NCI-H2171 (cell line): ENCODE measurements at places on chromosomes 4 and X.

DNA sequence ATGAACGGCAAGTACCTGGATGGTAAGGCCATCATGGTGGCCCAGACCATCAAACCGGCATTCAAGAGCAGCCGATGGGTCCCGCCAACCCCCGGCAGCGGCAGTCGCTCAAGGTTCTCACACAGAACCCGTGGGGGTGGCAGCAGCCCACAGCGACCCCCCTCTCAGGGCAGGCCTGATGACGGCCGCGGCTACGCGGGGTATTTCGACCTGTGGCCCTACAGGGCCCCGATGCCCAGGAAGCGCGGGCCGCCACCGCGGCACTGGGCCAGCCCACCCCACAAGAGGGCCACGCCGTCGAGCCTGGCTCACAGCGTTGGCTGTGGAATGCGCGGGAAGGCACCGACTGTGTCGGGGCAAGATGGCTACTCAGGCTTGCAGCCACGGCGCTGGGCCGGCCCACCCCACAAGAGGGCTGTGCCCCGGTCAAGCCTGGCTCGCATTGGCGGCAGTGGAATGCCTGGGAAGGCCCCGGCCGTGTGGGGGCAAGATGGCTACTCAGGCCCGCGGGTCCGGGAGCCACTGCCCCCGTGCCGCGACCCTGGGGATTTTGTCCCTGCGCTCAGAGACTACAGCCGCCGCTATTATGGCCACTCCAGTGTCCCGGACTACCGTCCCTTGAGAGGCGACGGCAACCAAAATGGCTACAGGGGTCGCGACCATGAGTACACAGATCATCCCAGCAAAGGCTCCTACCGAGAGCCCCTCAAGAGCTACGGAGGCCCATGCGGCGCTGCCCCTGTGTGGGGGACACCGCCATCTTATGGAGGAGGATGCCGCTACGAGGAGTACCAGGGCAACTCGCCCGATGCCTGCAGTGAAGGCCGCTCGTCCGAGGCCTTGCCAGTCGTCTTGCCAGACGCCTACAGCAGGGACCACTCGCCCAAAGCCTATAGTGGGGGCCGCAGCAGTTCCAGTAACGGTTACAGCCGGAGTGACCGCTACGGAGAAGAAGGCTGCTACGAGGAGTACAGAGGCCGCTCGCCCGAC is 731 bp downstream of the RBMXL3 start:
- DNase-seq = no peak

- no peak for DNase-seq
Observed at GRCh38 chrX:108186811-108187210, 95.2 kb downstream of the ATG4A start.

DNA sequence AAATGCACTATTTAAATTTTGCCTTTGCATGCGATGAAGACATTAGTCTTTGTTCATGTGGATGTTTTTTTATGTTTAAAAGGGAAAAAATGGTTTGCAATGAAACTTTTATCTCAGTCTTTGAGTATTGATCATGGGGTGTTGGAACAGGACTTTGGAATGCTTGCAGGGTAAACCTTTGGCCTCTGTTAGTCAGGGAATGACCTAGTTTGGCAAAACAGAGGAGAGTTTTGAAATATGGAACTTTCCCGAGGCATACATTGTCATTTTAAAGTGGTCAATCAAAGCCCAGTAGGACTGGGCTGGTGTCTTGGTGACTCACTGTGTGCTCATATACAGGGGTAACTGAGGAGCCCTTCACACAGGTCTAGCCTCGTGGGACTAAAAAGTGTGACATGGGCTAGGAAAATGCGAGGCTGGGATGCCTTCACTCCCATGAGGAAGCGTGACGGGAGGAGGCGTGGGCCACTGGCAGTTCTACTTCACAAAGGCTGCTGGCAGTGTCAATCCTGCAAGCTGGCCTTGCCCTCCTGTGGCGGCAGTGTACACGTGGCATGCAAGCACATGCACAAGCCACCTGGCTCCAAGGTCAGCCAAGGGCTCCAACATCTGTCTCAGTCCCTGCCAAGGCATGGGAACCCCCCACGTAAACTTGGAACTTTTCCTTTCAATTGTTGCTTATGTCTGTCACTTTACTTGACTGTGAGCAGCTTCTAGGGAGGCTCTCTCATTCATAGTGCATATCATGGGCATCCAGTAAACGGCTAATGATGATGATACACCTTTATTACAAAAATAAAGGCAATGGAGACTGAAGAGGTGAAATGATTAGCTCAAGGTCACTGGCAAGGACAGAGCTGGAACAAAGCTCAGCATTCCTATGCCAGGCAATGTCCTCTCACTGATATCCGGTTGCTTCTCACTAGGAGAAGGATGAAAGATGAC is 5.2 kb upstream of the F11 start:
- DNase-seq = no peak

DNA sequence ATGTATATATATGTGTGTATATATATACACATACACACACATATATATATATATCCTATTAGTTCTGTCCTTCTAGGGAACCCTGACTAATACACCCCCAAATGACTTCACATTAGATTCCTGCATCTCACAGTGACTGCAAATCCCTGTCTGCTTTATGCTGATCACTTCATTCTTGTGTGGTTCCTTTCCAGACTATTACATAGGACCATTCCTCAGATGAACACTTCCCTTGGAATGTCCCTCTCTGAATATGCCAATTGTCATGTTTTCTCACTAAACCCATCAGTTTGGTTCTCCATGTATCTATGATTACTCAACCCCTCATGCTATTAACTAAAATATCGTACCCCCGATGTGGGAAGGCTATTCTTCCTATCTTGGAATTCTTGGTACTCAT is 605.2 kb upstream of the NR3C2 start:
- DNase-seq = no peak

DNA sequence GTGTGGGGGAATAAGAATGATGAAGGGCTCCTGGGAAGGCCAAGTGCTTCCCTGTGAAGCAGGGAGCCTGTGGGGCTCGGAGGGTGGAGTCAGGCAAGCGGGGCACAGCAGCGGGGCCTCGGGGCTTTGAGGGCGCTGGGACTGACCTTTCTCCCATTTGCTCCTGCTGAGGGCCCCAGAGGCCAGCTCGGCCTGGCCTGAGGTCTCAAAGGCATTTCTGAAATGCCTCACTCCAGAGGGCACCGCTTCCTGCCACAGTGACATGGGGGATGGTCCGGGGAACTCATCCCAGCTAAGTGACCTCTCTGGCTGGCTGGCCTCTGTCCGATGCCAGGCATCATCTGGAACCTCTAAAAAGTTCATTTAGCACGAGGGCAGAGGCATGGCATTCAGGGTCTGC is 98.8 kb upstream of the STX18 start:
- DNase-seq = no peak

- no peak for DNase-seq
Observed at GRCh38 chr4:138685316-138685715, 330.3 kb upstream of the NOCT start.

GRCh38 chr4:48153791-48154550 is 19.9 kb upstream of the TXK start:
- DNase-seq = no peak

GRCh38 chr4:120865985-120866384 is 56.5 kb downstream of the PRDM5 start:
- DNase-seq = peak; percentile 10
